Cardiac septum (tissue), 1 donor: ENCODE measurements at places on chromosomes 13 and 19. TPM values are rescaled to one million over a fixed set of nuclear protein-coding genes. Genes with fewer than 3 reads are reported as not detected.

The CD209 gene
- 7.6 TPM for total RNA-seq

The OR7C1 gene
- total RNA-seq = 0.03 TPM

The WDR88 gene
- total RNA-seq = not detected

The FGF22 gene
- total RNA-seq = not detected

The KCNJ14 gene
- 0.32 TPM for total RNA-seq

The PRODH2 gene
- not detected for total RNA-seq

The ITGBL1 gene
- 9.2 TPM for total RNA-seq

The ASF1B gene
- 0.70 TPM for total RNA-seq

The RNF17 gene
- total RNA-seq = not detected

The KLK4 gene
- not detected for total RNA-seq

The SLC1A5 gene
- 6.8 TPM for total RNA-seq

The LILRB1 gene
- 1.5 TPM for total RNA-seq

The MPND gene
- total RNA-seq = 14.9 TPM

The PSPN gene
- total RNA-seq = 0.70 TPM

The ZNF497 gene
- 0.40 TPM for total RNA-seq

The ZNF808 gene
- 30.5 TPM for total RNA-seq

The GAPDHS gene
- not detected for total RNA-seq

The S1PR4 gene
- 1.2 TPM for total RNA-seq

The FPR3 gene
- 3.2 TPM for total RNA-seq

The METTL21C gene
- total RNA-seq = not detected

The DACH1 gene
- total RNA-seq = 1.00 TPM

The TINCR gene
- 0.16 TPM for total RNA-seq
